ENCODE measurements at places on chromosomes 2 and 18.

DNA sequence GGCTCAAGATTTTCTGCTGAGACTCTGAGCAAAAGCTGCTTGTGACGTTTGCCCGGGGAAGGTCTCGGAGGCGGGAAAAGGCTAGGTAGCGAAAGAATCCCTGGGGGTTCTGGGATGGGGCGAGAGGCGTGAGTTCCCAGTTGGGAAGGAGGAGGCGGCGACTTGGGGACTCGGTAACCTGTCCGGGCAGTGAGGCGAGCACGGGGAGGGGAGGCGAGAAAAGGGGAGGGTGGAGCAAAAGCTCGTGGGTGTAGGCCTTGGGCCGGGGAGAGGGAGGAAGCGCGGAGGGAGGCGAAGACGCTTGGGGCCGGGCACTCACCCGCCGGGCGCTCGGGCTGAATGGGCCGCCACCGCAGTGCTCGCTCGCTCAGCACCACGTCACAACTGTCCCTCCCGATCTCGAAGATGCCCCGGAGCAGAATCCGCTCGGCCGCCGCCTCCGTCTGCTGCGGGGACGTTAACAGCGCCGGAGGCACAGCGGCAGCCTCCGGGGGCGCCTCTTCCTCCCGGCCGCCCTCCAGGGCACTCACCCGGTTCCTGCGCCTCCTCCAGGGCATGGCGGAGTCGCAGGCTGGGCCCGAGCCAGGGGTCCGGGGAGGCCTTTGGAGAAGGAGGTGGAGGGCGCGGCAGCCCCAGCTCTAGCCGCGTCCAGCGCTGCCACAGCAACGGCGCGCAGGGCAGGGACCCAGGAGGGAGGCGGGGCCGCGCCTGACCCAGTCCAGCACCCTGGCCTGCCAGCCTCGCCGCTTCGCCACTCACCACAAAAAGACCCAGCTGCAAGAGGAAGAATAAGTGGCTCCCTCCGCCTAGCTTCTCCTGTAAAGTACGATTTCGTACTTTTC is at the start of gene CERKL:
Gene CERKL (minus strand): TSS at position 656 of the 842 bp plus-strand sequence. CDS start 99 bp downstream, at position 557.
- peak; percentile 34 for DNase-seq

- no peak for DNase-seq
These were observed 176.3 kb downstream of the SEPTIN10 start for GRCh38 chr2:109437325-109438090.

DNA sequence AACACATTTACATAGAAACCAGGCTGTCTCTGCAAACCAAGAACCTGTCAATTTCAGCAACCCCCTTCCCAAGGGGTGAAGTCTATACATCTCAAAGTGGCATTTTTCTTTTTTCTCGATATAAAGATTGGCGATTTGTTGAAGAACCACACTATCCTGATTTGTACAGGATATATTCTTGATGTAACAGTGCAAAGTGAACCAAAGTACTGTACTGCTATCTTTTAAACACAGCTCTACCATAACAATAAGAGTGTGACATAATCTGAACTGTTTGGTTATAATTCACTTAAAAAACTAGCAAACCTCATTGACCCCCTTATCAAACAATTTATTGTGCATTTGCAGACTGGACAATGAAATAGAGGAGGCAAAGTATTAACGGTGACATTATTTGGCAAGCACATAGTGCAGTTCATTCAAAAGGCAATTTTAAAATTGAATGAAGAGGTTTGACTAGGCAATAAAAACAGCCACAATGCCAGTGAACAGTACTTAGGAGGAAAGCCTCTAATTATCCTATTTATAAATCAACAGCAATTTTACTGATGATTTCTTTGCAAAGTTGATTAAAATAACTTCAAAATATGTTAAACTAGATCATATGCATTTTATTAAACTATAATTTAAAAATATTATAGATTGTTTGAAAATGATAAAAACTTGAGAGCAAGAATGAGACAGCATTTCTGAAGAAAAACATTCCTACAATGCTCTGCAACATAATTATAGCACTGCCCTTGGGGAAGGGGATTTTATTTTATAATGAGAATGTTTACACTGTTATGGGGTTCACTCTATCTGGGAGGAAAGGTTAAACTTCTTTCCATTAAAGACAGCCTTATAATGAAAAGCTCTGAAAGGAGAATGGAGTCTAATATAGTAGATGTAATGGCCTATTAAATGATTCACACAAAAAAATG is 440.9 kb downstream of the ZEB2 start:
- DNase-seq = no peak

GRCh38 chr18:8373486-8373885 is 235.8 kb upstream of the RAB12 start:
- no peak for DNase-seq

GRCh38 chr2:195533771-195534642 is 123.0 kb upstream of the SLC39A10 start:
- peak; percentile 83 for DNase-seq

- DNase-seq = no peak
These were observed 96.1 kb downstream of the UGGT1 start for GRCh38 chr2:128187032-128187654.

DNA sequence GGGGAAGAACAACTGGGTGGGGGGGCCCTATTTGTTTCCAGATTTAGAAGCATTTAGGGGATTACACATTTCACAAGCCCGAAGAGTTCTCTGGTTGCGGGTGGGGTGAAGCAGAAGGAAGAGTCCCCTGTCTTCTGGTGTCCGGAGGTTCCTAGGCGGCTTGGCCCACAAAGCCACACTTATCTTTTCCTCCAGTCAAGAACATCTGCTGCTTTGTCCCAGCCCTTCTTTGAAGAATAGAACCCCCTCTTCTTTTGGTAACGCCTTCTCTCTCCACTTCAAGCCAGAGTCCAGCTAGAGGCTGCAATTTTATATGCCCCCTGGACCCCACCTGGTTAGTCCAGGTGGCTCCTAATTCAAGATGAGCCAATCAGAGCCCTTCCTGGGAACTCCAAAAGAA is 15.8 kb downstream of the BOLA3 start:
- no peak for DNase-seq

DNA sequence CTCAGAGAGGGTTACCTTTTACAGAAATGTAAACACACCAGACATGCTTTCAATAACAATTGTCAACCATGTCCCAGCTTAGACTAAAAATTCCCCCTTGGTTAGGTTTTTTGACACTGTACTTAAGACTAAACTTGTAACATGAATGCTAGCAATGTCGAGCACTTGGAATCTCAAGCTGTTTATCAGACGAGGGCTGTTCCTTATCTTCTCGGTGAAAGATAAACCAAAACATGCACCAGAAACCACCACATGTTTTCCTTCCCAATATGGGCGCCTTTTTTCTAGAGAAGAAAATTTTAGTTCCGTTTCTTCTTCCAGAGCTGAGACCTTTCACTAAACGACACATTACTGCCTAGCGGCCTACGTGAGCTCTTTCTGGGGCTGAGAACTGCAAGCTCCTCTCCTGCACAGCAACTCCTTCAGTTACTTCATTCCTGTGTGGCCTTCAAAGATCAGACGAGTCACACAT is 42.4 kb upstream of the ACKR3 start:
- no peak for DNase-seq

DNA sequence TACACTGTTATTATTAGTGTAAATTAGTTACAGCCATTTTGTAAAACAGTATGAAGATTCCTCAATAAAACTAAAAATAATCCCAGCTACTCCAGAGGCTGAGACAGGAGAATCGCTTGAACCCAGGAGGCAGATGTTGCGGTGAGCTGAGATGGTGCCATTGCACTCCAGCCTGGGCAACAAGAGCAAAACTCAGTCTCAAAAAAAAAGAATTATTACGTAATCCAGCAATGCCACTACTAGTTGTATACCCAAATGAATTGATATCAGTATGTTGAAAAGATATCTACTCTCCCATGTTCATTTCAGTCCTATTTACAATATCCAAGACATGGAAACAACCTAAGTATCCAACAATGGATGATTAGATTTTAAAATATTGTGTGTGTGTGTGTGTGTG is 313.6 kb downstream of the EPHA4 start:
- no peak for DNase-seq

DNA sequence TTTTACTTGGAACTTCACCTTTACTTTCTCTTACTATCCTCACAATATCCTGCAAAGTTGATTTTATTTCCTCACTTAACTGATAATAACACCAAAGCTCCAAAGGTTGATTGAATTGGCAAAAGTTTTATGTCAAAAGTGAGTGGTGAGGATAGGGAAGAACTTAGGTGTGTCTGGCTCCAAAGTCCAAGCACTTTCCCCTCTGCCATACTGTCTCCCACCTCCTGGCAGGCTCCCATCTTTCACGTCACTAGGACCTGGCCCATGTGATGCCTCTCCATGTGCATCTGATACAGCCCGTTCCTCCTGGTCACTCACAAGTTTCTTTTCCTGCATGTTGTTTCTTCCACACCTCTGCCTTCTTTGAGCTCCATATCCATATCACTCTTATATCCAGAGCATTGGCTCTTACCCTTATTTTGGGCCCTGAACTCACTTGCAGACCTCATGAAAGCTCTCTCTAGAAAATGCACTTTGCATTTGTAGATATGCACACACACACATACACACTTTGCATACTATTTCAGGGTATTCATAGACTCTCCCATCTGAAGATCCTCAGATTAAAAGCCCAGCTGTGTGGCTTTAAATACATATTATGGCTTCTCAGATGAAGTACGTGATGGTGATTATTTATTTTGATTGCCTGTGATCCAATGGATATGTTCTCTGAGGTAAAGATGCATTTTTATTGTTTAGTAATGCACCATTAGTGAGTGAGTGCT is 12.3 kb downstream of the MEP1B start:
- no peak for DNase-seq

GRCh38 chr2:116733699-116734098 is 1080.8 kb upstream of the DDX18 start:
- DNase-seq = no peak

DNA sequence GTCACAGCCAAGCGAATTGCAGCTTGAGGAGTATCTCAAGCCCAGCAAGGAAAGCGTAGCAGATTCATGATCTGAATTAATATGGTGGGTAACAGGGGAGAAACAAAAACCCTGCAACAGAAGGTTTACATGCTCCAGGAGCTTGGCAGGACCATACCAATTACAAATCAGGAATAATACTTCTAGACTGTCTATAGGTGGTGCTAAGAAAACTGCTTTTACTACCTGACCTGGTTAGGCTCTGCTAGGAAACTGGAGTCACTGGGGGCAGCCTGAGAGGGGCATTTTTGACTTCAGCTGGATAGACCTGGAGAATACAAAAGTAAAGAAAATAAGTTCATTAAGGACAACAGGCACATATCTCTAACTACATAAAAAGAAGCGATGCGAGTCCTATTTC is 24.6 kb upstream of the SPOPL start:
- no peak for DNase-seq

- DNase-seq = no peak
These were observed 13.4 kb downstream of the PPP1R7 start for GRCh38 chr2:241163601-241164118.
